ENCODE measurements at places on chromosomes 6 and 20. TPM values are rescaled to one million over a fixed set of nuclear protein-coding genes. Genes with fewer than 3 reads are reported as not detected.

The C20orf141 gene
- polyA plus RNA-seq: not detected

- DNase-seq: no peak
Measured at GRCh38 chr20:48422242-48422960, 405.4 kb downstream of the PREX1 start.

DNA sequence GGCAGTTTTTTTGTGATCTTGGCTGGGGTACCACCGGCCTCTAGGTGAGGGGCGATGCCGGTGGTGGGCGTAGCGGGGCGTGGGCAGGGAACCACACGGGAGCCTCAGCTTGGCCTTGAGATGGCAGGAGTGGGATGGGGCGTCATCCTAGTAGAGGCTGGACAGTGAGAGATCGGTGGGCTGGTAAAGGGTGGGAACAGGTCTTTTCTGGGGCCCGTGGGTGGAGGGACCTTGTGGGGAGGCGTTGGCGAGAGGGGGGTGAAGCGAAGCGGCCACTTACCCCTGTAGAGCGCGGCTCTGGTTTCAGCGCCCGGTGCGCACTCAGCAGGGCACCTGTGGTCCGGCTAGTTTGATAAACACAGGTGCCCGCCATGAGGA lies 12.0 kb downstream of the ITPR3 start:
- no peak for DNase-seq

The SF3B5 gene
- polyA plus RNA-seq: 181 TPM

The SCUBE3 gene
- 8.4 TPM for polyA plus RNA-seq

- no peak for DNase-seq
Measured at GRCh38 chr6:19719691-19720128, 117.5 kb upstream of the ID4 start.

- DNase-seq: no peak
Measured at GRCh38 chr6:135189344-135189743, 8.2 kb downstream of the MYB start.

DNA sequence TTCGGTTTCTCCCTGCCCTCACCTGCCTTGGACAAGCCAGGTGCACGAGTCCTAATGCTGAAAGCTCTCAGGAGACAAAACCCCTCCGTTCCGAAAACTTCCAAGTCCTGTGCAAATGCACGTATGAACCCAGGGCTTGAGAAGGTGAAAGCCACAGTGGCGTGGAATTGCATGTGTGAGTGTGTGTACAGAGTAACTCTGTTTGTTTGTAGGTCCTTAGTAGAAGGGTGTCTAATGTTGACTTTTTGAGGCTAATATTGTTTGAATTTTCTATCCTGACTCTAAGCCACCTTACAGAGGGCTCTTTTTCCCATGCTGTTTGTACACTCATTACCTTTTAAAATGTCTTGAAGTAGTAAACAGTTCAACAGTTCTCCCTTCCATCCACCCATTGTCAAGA lies 129.1 kb downstream of the FOXA2 start:
- no peak for DNase-seq

DNA sequence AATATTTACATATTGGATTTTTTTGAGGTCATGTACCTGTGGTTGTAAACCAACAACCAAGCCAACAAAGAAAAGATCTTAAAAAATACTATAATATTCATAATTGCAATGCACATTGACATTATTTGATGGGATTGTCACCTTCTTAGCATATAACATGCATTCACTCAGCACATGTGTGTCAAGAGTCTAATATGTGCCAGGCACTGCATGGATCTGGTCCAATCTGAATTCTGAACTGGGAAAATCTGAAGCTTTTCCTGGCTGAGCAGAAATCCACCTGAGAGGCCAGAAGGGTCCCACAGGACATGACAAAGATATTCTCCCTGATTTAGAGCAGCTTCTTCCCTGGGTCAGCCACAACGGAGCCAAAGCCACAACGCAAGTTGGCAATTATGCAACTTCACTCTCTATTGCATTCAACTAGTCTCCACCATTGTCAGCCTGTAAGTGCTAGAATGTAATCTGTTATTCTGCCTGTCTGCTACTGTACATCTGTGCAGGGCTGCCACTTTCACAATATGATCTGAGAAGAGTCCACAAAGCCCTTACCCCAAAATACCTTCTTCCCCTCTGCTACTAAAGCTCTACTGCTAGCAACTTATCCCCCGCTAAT lies 17.0 kb upstream of the DDO start:
- no peak for DNase-seq

- DNase-seq: no peak
Measured at GRCh38 chr6:168708526-168708925, 267.5 kb downstream of the SMOC2 start.

The GSTA2 gene
- not detected for polyA plus RNA-seq

Measured in urinary bladder (tissue), 4 donors.